ENCODE measurements at places on chromosomes 7 and 10.
A peak's percentile ranks its signal among the peaks of the same experiment; 100 is the strongest.

GRCh38 chr7:4683884-4684565 lies 1.9 kb downstream of the FOXK1 start:
- peak; percentile 94 for DNase-seq

DNA sequence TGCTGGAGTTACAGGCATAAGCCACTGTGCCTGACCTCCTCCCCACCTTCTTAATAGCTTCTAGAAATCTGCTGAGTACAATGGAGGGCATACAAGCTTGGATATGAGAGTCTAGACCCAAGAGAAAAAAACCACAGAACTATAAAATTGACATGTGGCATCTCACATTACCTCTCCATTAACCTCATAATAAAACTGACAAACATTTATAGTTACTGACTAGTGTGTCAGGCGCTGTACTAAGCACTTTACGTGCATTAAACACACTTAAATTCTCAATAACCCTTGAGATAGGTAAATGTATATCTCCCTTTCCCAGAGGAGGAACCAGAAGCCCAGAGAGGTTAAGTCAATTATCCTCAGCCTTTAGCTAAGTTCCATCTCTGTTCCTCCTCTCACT lies 300.5 kb upstream of the MYO3A start:
- no peak for DNase-seq

DNA sequence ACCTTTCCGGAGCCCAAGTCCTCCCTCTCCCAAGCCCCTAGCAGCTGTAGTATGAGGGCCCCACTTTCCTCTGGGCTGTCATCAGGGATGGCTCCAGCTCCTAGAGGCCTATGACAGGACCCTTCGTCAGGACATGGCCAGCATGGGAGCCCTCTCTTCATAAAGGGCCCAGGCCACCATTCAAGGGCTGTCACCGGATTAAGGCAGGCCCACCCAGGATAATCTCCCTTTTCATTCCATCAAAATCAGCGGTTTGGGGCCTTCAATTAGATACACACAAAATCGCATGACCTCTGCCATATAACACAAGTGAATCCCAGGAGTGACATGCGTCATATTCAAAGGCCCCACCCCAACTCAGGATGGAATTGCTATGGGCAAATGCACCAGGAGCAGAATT lies 12.2 kb upstream of the GDF10 start:
- no peak for DNase-seq

GRCh38 chr10:129877773-129878371 lies 86.2 kb downstream of the EBF3 start:
- no peak for DNase-seq

DNA sequence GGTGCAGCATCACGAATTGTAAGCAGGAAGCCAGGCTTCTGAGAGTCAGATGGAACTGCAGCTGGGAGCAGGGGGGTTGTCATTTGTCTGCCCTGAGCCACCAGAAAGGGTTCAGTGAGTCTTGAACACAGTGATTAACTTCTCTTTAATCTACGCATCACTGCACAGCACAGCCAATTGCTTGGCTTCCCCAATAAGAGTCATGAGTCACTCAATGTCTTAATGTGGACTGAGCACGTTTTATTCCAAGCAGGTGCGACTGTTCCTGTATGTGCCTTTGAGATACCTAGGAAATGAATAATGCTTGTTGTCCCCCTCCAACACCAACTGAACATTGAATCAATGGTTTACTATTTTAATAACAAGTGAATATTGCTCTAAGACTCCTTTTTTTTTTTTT lies 26.0 kb upstream of the PLEKHA1 start:
- DNase-seq, result no peak

DNA sequence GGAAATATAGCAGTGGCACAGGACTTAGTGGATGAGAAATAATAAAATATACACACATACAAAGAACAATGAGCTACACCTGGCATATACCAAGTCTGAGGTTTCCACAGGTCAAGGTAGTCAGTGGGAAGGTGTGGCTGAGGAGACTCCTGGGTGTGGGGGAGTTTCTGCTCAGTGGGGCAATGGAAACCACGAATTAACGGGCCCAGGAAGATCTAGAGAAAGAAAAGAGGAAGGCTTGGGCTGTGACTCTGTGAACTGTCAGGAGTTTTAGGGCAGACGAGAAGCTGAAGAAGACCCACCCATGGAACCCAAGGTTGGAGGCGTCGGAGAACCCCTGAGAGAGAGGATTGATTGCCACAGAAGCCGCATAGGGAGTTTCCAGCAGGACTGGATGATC lies 196.5 kb downstream of the HERPUD2 start:
- no peak for DNase-seq

- DNase-seq, result no peak
These were observed 576.0 kb upstream of the DPP6 start for GRCh38 chr7:153476166-153476565.

DNA sequence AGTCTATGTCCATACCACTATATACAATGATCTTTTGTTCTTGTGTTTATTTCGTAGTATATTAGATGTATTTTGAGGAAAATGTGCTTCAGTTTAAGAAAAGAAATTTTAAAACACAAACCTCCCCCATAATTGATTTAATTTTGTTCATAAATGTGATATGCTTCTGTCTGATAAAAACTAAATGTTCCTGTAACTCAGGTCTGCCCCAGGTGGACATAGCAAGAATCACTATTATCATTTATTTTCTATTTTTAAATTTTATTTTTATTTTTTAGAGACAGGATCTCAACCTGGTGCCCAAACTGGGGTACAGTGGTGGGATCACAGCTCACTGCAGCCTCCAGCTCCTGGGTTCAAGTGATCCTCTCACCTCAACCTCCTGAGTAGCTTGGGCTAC lies 43.2 kb downstream of the BEND7 start:
- no peak for DNase-seq

DNA sequence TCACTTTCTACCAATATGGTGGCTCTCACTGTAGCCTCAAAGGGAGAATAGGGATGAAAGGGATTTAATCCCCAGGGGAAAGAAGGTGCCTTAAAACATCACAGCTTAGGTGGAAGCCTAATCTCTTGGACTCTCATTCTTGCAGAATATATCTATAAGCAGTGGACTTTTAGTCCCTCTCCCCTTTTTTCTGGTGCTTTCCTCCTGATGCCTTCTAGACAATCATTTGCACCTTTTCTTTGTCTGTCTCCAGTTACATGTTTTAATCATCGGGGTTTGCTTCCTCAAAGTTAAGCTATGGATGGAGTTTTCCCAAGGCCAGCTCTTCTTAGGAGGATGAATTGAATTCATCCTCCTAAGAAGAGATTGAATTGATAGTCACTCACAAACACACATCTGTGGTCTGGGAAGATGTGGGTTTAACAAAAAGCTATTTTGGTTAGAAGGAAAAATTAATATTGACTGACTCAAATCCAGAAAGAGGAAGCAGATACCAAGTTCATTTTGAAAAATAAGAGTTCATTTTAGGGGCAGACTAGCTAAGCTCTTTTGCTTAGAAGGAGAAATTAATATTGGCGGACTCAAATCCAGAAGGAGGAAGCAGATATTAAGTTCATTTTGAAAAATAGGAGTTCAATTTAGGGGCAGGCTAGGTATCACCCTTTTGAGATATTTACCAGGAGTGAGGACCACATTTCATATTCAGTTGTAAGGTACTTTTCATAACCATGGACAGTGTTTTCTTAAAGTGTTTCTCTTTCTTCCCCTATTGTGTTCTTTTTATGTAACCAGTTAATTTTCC lies 35.2 kb upstream of the PLEKHS1 start:
- no peak for DNase-seq

All from mesenchymal stem cell (in vitro differentiated cells and primary cell).